ENCODE measurements at places on chromosomes 7 and 10.
A peak's percentile ranks its signal among the peaks of the same experiment; 100 is the strongest.

GRCh38 chr10:78437998-78438906 lies 404.6 kb downstream of the RPS24 start:
- no peak for DNase-seq

GRCh38 chr7:108335269-108335918 lies 120.8 kb downstream of the NRCAM start:
- peak; percentile 51 for DNase-seq

- no peak for DNase-seq
Observed at GRCh38 chr10:12396093-12396492, 46.7 kb downstream of the CAMK1D start.

DNA sequence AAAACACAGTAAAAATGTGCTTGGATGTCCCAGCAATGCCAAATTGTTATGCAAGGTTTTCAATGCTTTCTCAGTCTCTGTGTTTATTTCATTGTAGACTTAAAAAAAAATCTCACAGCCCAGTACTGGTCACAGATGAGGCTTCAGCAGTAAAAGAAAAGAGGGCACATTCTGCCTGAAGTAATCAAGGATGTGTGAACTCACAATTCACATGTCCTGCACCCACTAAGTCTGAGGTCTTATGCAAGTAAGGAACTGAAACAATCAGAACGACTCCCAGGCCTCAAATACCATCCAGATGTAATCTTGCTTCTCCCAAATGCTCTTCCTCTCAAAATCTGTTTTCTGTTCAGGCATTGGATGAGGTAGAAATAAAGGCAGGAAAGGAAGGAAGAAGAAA lies 33.7 kb downstream of the ADRB1 start:
- no peak for DNase-seq

- no peak for DNase-seq
Observed at GRCh38 chr10:26491934-26492333, 53.8 kb downstream of the APBB1IP start.

DNA sequence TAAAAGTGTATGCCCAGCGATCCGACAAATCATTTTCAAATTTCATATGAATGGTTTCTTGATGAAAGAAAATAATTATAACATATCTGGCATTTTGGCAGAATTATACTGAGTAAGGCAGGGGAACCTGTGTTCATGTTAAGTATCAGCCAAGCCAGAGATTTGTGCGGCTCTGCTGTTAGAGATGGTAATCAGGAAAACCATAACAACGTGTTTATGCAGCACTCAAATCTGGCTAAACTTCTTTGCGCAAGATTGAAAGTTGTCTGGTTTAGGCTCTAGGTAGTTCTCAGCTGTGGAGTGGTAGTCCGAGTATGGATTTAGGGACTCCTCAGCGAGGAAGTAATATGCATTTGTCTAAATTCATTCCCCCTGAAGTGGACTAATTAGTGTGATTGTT lies 8.9 kb upstream of the CTBP2 start:
- DNase-seq, result no peak

DNA sequence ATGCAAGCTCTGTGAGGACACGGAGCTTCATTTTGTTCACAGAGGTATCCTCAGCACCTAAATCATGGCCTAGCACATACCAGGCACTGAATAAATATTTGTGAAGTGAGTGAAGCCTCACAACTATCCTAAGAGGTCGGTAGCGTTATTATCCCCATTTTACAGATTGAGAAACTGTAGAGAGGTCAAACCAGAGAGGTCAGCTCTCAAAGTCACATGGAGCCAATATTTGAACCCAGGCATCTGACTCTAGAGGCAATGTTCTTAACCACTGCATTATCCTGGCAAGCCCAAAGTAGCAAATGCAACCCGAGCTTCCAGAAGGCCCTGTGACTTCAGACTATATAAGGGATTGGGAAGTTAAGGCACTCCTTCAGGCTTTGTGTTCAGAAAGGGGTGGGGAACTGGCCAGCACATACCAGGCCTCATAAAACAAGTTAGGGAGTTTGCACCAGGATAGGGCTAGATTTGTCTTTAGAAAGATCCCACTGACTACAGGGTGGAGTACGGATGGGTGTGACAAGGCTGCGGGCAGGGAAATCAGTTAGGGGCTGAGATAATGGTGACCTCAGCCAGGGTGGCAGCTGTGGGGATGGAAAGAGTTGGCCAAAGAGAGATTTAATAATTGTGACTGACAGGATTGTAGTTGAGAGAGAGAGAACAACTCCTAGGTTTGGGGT lies 101.4 kb downstream of the TBXAS1 start:
- no peak for DNase-seq

GRCh38 chr10:42880255-42880620 lies 97.6 kb downstream of the BMS1 start:
- no peak for DNase-seq

GRCh38 chr10:102354451-102354850 lies 41.1 kb upstream of the NFKB2 start:
- DNase-seq, result no peak

DNA sequence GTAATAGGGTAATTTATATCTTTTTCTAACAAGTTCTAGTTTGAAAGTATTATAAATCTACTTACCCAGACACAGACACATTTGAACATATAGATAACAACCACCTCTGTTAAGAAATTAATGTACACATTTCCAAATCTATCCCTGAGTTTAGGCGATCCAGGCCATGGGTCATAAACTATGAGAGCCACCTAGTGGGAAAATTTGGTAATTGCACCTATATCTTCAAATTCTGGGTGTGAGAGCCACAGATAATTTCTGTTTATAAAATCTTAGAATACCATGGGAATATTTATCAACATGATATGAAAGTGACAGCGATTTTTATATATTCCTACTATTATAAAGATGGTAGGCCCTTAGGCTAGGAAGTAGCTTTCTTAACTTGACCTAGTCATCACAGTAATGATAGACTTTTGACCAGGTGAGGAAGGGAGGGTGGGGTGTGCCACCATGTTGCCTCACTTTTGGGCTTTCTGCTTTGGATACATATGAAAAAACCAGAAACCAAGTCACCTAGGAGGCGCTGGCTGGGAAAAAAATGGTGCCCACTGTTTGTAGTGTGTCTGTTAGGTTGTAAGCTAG lies 8.0 kb upstream of the EPHA1 start:
- peak; percentile 14 for DNase-seq
